ENCODE measurements at places on chromosomes 16 and 17. TPM values are rescaled to one million over a fixed set of nuclear protein-coding genes. Genes with fewer than 3 reads are reported as not detected.

Gene C16orf96
- total RNA-seq, result 0.05 TPM

DNA sequence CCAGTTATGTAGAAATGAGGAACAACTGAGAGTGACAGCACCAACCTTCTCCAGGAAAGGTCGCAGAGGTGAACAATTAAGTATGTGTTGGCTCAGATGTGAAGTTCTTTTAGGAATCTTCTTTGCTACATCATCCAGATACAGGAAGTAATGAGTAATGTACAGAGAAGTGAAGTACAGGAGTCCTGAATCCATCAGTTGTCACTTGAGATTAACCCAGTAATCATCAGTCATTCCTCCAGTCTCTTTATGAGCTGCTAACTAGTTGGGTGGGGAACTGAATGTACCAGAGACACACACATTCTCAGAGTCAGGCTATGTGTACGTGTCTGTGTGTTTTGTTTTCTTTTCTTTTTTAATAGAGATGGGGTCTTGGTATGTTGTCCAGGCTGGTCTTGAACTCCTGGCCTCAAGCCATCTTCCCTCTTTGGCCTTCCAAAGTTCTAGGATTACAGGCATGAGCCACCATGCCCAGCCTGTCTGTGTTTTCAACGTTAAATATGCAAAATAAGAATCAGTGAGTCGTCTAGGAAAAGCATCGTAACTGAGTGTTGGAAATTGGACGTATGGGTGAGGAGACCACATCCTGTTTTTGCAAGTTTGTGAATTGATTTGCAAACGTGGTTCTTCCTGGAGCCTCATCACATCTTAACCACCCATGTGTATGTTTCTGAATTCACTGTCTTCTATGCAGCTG lies 19.9 kb downstream of the ZNF200 start:
- no peaks in the 10 kb centered on the region for H3K27me3 ChIP-seq
- H3K27ac ChIP-seq, result no peak overlapping the region
- peak overlapping the region; percentile 24 for H3K4me3 ChIP-seq
- DNase-seq, result no peak
- no peaks in the 10 kb centered on the region for H3K36me3 ChIP-seq
- peaks cover 4% of the 10 kb centered on the region for H3K4me1 ChIP-seq

Gene CDK5R1
- total RNA-seq, result 26.7 TPM

DNA sequence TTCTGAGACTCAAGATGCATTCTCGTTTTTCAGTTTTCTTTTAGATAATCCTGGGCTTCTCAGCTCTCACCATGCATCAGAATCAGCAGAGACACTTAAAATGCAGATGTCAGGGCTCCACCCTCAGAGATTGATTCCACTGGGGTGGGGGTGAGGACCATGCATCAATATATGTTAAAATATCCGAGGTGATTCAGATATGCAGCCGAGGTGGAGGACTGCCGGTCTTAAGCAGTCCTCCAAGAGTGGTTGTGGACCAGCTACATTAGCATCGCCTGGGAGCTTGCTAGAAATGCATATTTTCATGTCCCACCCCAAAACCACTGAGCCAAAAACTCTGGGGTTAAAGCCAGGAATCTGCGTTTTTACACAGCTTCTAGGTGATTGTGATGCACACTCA lies 501.3 kb downstream of the CDH13 start:
- no peak for DNase-seq
- H3K4me3 ChIP-seq, result no peak overlapping the region
- no peaks in the 10 kb centered on the region for H3K4me1 ChIP-seq
- no peaks in the 10 kb centered on the region for H3K36me3 ChIP-seq

Gene GPRC5B
- 0.32 TPM for total RNA-seq

GRCh38 chr16:2963723-2964474 lies at the start of gene KREMEN2:
Gene KREMEN2 (plus strand): TSS chr16:2964275. CDS start chr16:2964521, 246 bp downstream.
- no peaks in the 10 kb centered on the region for H3K36me3 ChIP-seq
- peak within 1 kb of the TSS; percentile 69 for H3K4me3 ChIP-seq
- DNase-seq, result no peak
- H3K27ac ChIP-seq, result 0 out of 2 replicates have a peak within 1 kb of the TSS, but pooled peaks have one; percentile 9
- no peaks in the 10 kb centered on the region for H3K27me3 ChIP-seq

Gene PRSS33
- not detected for total RNA-seq

GRCh38 chr17:6666077-6666521 lies 14.5 kb downstream of the C17orf100 start:
- no peak overlapping the region for H3K27ac ChIP-seq
- peaks cover 4% of the 10 kb centered on the region for H3K4me1 ChIP-seq
- DNase-seq, result no peak
- H3K27me3 ChIP-seq, result no peaks in the 10 kb centered on the region
- H3K36me3 ChIP-seq, result no peaks in the 10 kb centered on the region

DNA sequence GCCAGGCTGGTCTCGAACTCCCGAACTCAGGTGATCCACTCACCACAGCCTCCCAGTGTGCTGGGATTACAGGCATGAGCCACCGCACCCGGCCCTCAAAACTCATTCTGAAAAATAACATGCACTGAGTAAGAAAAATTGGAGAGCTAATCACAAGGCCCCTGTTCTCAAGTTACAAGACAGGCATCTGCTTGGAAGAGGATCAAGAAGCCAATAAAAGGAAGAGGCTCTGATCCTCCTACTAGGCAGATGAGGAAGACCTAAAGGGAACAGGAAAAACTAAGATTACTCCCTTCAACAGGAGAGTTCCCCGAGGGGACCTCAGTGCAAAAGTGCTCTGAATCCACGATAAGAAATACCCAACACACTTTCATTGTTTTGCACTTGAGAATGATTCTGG lies 18.4 kb downstream of the BLMH start:
- no peak overlapping the region for H3K27ac ChIP-seq
- H3K27me3 ChIP-seq, result no peaks in the 10 kb centered on the region
- H3K4me3 ChIP-seq, result no peak overlapping the region

DNA sequence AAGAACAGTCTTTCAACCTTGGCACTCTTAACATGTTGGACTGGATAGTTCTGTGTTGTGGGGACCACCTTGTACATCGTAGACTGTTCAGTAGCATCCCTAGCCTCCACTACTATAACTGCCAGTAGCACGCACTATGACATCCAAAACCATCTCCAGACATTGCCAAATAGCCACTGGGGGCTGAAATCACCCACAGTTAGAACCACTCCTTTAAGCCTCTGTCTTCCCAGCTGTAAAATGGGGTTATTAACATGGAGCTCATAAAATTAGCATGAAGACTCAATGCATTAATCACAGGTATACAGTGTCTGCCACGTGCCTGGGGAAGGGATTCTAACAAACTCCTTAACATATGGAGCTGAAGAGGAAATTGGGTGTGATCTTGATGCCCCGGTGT lies 49.7 kb downstream of the LYRM1 start:
- no peaks in the 10 kb centered on the region for H3K27me3 ChIP-seq
- no peaks in the 10 kb centered on the region for H3K4me1 ChIP-seq
- H3K27ac ChIP-seq, result no peak overlapping the region
- H3K36me3 ChIP-seq, result no peaks in the 10 kb centered on the region

GRCh38 chr16:68356249-68356918 lies 45.6 kb downstream of the PRMT7 start:
- peak; percentile 69 for DNase-seq
- H3K27me3 ChIP-seq, result no peaks in the 10 kb centered on the region
- peaks cover 23% of the 10 kb centered on the region for H3K4me1 ChIP-seq
- peak overlapping the region; percentile 51 for H3K27ac ChIP-seq
- H3K4me3 ChIP-seq, result no peak overlapping the region

GRCh38 chr16:12026741-12027490 lies 50.4 kb downstream of the SNX29 start:
- no peak overlapping the region for H3K27ac ChIP-seq
- peaks cover 16% of the 10 kb centered on the region for H3K4me1 ChIP-seq
- H3K4me3 ChIP-seq, result no peak overlapping the region
- no peaks in the 10 kb centered on the region for H3K27me3 ChIP-seq
- peaks cover 14% of the 10 kb centered on the region for H3K36me3 ChIP-seq

DNA sequence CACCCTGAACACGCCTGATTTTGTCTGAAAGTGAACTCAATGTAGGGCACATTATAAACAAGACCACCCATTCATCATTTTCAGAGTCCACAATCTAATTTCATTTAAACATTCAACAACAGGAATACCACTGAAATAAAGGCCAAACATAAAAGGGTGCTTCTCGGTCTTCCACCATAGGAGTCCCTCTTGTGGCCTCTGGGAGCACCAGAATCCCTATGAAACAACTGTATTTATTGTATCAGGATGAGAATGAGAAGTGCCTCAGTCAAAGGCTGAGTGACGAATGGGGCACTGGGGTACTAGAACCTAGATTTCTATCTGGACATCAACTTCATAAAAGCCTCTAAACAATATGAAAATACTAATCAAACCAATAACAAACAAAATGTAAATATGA lies 40.4 kb downstream of the NXPH3 start:
- H3K36me3 ChIP-seq, result peaks cover 26% of the 10 kb centered on the region
- DNase-seq, result no peak
- no peaks in the 10 kb centered on the region for H3K27me3 ChIP-seq
- peaks cover 5% of the 10 kb centered on the region for H3K4me1 ChIP-seq
- H3K4me3 ChIP-seq, result no peak overlapping the region
- H3K27ac ChIP-seq, result no peak overlapping the region

- no peaks in the 10 kb centered on the region for H3K4me1 ChIP-seq
- no peak for DNase-seq
- H3K27ac ChIP-seq, result no peak overlapping the region
- no peak overlapping the region for H3K4me3 ChIP-seq
- H3K27me3 ChIP-seq, result peaks cover 15% of the 10 kb centered on the region
These were observed 914 bp upstream of the GPRC5B start for GRCh38 chr16:19885451-19886072.

GRCh38 chr17:3551189-3551588 lies 6.4 kb downstream of the TRPV3 start:
- H3K4me1 ChIP-seq, result no peaks in the 10 kb centered on the region
- DNase-seq, result no peak
- no peak overlapping the region for H3K27ac ChIP-seq
- no peaks in the 10 kb centered on the region for H3K36me3 ChIP-seq
- no peaks in the 10 kb centered on the region for H3K27me3 ChIP-seq

GRCh38 chr17:27741361-27741861 lies 58.9 kb downstream of the NOS2 start:
- no peaks in the 10 kb centered on the region for H3K27me3 ChIP-seq
- H3K27ac ChIP-seq, result no peak overlapping the region
- H3K4me1 ChIP-seq, result no peaks in the 10 kb centered on the region
- H3K36me3 ChIP-seq, result no peaks in the 10 kb centered on the region
- DNase-seq, result no peak
- H3K4me3 ChIP-seq, result no peak overlapping the region

Measured in GM12878 (cell line).